ENCODE measurements at places on chromosomes 7 and 10. TPM values are rescaled to one million over a fixed set of nuclear protein-coding genes. Genes with fewer than 3 reads are reported as not detected.

MGAM2 gene
- total RNA-seq: not detected

MYO3A gene
- not detected for total RNA-seq

POLD2 gene
- total RNA-seq: 97.1 TPM

DYDC2 gene
- not detected for total RNA-seq

FOXP2 gene
- 13.1 TPM for total RNA-seq

ADRB1 gene
- not detected for total RNA-seq

EPO gene
- total RNA-seq: not detected

NUDT13 gene
- 0.97 TPM for total RNA-seq

ANKRD7 gene
- total RNA-seq: 3.1 TPM

NEUROD6 gene
- not detected for total RNA-seq

SGPL1 gene
- 32.1 TPM for total RNA-seq

PHYH gene
- 21.0 TPM for total RNA-seq

CALHM1 gene
- total RNA-seq: not detected

CPXM2 gene
- total RNA-seq: 16.8 TPM

ZNF25 gene
- 13.1 TPM for total RNA-seq

GARIN1A gene
- total RNA-seq: 2.4 TPM

GATA3 gene
- not detected for total RNA-seq

ITIH2 gene
- not detected for total RNA-seq

TMEM229A gene
- not detected for total RNA-seq

ZNF679 gene
- total RNA-seq: not detected

CDK14 gene
- total RNA-seq: 45.1 TPM

RBP4 gene
- total RNA-seq: 0.85 TPM

AVPI1 gene
- 32.1 TPM for total RNA-seq

HTR5A gene
- total RNA-seq: not detected

PSD gene
- 1.1 TPM for total RNA-seq

TRAPPC14 gene
- total RNA-seq: 10.3 TPM

PHTF2 gene
- 30.2 TPM for total RNA-seq

TMEM225B gene
- 1.6 TPM for total RNA-seq

PSPH gene
- 39.4 TPM for total RNA-seq

GPR26 gene
- total RNA-seq: not detected

ZNF804B gene
- not detected for total RNA-seq

RHEB gene
- total RNA-seq: 43.3 TPM

NPFFR1 gene
- total RNA-seq: not detected

ITGA8 gene
- total RNA-seq: 92.0 TPM

KLLN gene
- total RNA-seq: 0.97 TPM

All from hair follicle dermal papilla cell (primary cell).